ENCODE measurements at places on chromosomes 7 and 10. TPM values are rescaled to one million over a fixed set of nuclear protein-coding genes. Genes with fewer than 3 reads are reported as not detected.

The CNTNAP2 gene
- 0.41 TPM for total RNA-seq

The IFT22 gene
- total RNA-seq = 16.2 TPM

GRCh38 chr10:110093722-110094121, 85.9 kb downstream of the ADD3 start:
- no peak overlapping the region for H3K4me3 ChIP-seq
- DNase-seq = no peak
- H3K27me3 ChIP-seq = no peaks in the 10 kb centered on the region
- H3K27ac ChIP-seq = no peak overlapping the region
- H3K36me3 ChIP-seq = no peaks in the 10 kb centered on the region
- peaks cover 4% of the 10 kb centered on the region for H3K4me1 ChIP-seq

GRCh38 chr10:132397036-132397541, at the start of gene PWWP2B:
Gene PWWP2B (plus strand): TSS chr10:132397200. CDS start chr10:132397227, 27 bp downstream.
- H3K27me3 ChIP-seq = no peaks in the 10 kb centered on the region
- peak within 1 kb of the TSS; percentile 91 for H3K27ac ChIP-seq

DNA sequence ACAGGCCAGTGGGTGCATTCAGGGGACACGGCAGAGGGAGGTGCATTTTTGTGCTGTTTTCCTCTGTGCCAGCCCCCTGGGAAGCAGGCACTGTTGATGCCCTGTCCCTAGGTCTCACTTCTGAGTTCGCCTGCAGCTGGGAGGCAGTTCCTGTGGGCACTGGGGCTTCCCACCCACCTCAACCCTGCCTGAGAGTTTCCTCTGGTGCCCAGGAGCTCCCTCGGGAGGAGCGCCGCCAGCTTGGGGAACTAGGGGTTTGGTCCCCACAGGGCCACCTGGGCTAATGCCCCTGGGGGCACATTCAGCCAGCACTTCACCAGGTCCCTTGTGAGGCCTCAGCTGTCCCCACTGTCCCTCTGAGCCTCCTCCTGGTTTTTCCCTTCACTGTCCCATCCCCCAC, 178.2 kb upstream of the RHEB start:
- no peaks in the 10 kb centered on the region for H3K27me3 ChIP-seq
- no peak overlapping the region for H3K4me3 ChIP-seq
- H3K4me1 ChIP-seq = peaks cover 17% of the 10 kb centered on the region
- no peak for DNase-seq

DNA sequence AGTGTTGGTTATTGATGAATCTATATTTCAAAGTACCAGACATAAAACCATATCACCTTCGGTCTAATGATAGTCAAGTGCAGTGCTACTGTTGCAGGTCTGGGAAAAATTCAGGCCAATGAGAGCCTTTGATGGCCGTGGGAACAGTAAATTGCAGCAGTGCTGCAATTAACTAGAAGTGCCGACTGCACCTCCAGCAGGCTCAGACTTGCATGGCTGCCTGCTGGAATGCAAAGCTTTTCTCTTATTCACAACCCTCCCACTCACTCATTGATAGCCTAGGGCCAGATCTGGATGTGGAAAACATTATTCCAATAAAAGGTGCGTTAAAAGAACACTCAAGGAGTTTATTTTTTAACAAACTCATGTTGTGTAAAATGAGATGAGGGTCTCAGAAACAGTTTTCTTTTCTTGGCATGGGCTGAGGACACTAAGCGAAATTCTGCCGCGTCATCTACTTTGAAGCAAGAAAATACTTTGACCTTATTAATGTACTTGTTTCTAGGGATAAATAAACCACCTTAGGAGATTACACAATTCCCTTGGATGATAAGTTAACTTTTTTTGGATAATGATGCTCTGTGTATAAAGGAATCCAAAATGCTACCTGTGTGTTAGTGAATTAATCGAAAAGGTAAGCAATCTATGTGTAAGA, 17.1 kb downstream of the PLXDC2 start:
- H3K27ac ChIP-seq = no peak overlapping the region
- no peaks in the 10 kb centered on the region for H3K36me3 ChIP-seq
- no peaks in the 10 kb centered on the region for H3K27me3 ChIP-seq
- no peak for DNase-seq
- H3K4me1 ChIP-seq = peaks cover 10% of the 10 kb centered on the region
- no peak overlapping the region for H3K4me3 ChIP-seq

- no peak overlapping the region for H3K27ac ChIP-seq
- H3K36me3 ChIP-seq = peaks cover 100% of the 10 kb centered on the region
- no peak overlapping the region for H3K4me3 ChIP-seq
- H3K27me3 ChIP-seq = no peaks in the 10 kb centered on the region
These were observed 23.1 kb downstream of the KIF5B start for GRCh38 chr10:32033171-32033570.

The HOXA11 gene
- not detected for total RNA-seq

The ERVW-1 gene
- total RNA-seq = not detected

The CFAP46 gene
- 0.52 TPM for total RNA-seq

DNA sequence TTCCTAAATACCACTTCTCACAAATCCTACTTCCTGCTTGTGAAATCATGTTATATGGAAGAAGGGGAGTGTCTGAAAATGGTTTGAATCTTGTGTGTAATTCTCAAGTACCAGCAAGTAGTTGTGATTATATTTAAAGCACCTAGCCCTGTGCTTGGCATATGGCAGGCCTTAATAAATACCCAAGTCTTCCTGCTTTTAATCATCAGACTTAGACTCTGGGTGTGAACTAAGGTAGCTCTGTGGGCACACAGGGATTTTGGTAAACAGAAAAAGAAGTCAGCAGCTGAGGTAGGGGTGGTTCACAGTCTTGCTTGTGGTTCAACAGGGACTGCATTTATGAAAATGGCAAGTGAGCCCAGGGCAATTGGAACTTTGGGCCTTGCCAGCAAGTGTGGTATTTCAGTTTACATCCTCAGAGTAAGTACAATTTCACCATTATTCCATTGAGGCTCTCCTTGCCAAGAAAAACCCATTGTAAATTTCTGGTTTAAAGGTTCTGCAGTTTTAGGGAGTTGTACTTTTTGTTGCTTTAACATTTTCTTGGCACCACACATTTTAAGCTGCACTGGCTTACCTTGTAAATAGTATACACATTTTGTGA, 215.5 kb downstream of the AUTS2 start:
- peaks cover 14% of the 10 kb centered on the region for H3K4me1 ChIP-seq
- no peak overlapping the region for H3K4me3 ChIP-seq
- H3K36me3 ChIP-seq = no peaks in the 10 kb centered on the region
- H3K27ac ChIP-seq = no peak overlapping the region

The TBL2 gene
- total RNA-seq = 29.8 TPM

DNA sequence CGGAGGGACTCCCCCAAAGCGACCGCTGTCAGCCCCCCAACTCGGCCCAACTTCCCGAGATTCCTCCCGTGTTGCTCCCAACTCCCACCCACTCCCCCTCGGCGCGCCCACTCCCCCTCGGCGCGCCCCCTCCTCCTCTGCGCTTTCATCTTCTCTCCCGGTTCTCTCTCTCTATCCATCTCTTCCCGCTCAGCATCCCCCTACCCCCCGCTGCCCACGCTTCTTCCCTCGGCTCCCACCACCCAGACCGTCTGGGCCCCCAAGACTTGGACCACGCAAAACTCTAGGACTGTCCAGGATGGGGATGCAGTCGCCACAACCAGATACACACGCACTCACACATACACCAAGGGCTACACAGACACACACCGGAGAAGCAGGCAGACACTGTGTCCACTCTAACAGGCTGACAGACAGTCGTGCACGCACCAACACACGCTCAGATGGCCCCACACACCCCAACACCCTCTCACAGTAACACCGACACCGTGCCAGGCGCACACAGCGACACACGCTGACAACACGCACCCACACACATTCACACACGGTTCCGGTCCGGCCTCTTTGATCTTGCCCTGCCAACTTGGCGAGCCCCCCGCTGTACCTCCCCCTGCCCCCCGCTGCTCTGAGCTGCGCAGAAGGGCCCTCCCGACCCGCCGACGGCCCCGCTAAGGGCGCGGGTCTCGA, 1.1 kb downstream of the GRID1 start:
- DNase-seq = peak; percentile 60
- H3K27ac ChIP-seq = no peak overlapping the region
- peaks cover 53% of the 10 kb centered on the region for H3K27me3 ChIP-seq
- H3K4me3 ChIP-seq = peak overlapping the region; percentile 39
- no peaks in the 10 kb centered on the region for H3K36me3 ChIP-seq

DNA sequence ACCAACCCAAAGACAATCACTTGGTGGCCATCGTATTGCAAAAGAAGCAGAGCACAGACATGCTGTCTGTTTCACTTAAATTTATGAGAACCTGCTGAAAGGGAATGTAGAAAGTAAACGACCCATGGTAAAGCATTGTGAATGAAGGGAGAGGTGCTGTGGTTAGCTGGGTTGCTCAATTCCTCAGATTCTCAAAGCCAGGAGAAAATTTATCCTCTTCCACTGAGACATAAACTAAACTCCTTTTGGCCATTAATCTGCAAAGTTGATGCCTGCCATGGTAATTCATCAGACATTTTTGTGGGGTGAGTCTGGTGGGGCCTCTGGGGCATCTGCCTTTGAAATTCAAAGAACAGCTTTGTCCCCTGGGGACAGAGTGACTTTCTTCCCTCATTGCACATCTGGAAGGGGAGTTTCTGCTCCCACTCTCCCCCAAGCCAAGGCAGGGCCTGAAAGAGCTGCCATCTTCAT, 951.0 kb downstream of the LRMDA start:
- H3K27ac ChIP-seq = no peak overlapping the region
- no peaks in the 10 kb centered on the region for H3K27me3 ChIP-seq
- no peaks in the 10 kb centered on the region for H3K4me1 ChIP-seq
- no peak for DNase-seq

DNA sequence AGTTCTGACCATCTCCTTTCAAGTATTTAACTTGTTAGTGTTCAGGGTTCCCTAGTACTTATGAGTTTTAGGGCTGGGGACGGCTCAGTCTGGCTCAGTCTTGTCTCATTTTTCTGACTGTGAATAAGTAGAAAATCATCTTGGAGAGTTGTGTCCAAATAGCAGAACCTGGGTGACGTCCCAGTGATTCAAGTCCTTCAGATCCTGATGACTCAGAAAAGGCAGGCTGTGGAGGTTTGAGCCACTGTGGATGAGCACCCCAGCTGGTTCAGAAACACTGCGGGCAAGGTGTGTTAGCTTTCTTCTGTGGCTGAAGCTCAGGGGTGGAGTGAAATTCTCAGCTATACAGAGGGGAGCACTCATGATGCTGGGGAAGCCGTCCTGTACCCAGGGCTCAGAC, 154.4 kb upstream of the NPY start:
- no peaks in the 10 kb centered on the region for H3K36me3 ChIP-seq
- no peak overlapping the region for H3K4me3 ChIP-seq
- no peaks in the 10 kb centered on the region for H3K27me3 ChIP-seq
- no peak for DNase-seq
- H3K4me1 ChIP-seq = no peaks in the 10 kb centered on the region

GRCh38 chr7:132930881-132931280, 151.0 kb downstream of the CHCHD3 start:
- no peaks in the 10 kb centered on the region for H3K4me1 ChIP-seq
- no peaks in the 10 kb centered on the region for H3K27me3 ChIP-seq
- H3K27ac ChIP-seq = no peak overlapping the region
- H3K4me3 ChIP-seq = no peak overlapping the region

GRCh38 chr10:76291175-76291574, 859.8 kb downstream of the LRMDA start:
- no peaks in the 10 kb centered on the region for H3K4me1 ChIP-seq
- DNase-seq = no peak
- no peak overlapping the region for H3K4me3 ChIP-seq
- no peaks in the 10 kb centered on the region for H3K27me3 ChIP-seq
- H3K27ac ChIP-seq = no peak overlapping the region

DNA sequence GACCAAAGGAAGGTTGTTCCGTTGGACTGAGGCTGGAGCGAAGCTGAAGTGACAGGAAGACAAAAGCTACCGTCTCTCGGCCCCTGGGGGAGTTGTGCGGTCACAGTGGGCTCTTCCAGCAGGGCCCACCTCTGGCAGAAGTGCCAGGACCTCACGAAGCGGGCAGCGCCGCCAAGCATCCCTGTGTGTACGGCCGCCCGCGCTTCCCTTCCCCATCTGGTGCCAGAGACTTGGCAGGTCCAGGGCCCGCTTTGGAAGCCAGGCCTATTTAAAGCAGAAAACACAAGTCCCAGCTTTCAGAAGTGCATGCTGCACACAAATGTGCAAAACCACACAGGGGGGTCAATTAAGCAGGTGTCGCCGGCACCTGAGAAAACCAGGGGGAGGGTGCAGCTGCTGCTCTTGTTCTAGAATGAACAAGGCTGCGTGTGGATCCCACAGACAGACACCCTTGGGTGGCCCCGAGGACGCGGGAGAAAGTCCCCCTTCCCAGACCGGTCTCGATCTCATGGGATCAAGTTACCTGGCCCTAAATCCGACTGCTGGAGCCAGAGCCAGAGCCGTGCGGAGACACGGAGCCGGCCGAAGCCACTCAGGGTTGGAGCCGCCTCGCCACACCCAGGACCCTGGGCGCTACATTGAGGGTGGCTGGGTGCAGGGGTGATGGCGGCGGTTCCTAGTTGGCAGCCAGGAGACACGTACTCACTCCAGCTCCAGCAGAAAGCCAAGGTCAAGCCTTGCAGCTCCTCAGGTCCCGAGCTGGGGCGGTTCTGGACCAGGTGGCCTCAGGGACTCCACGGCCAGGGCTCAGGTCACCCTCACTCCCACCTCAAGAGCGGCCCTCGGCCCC, 51.8 kb upstream of the PPP2R2D start:
- H3K27me3 ChIP-seq = no peaks in the 10 kb centered on the region
- no peaks in the 10 kb centered on the region for H3K36me3 ChIP-seq
- no peak overlapping the region for H3K27ac ChIP-seq
- peak; percentile 61 for DNase-seq
- H3K4me1 ChIP-seq = no peaks in the 10 kb centered on the region
- no peak overlapping the region for H3K4me3 ChIP-seq

DNA sequence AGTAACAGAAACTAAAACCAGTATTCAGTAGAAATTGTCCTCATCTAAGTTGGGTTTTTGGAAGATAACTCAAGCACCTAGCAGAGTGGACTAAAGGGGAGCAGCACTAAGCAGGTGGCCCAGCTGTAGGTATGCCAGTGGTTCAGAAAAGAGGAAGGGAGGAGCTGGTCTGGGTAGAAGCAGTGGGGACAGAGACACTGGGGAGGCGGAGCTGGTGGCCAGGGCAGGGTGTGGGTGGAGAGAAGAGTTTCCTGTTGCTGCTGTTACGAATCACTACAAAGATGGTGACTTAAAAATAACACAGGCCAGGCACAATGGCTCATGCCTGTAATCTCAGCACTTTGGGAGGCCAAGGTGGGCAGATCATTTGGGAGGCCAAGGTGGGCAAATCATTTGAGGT, 136.2 kb downstream of the WDR11 start:
- DNase-seq = no peak
- H3K27me3 ChIP-seq = no peaks in the 10 kb centered on the region
- H3K27ac ChIP-seq = no peak overlapping the region
- H3K4me1 ChIP-seq = no peaks in the 10 kb centered on the region
- no peaks in the 10 kb centered on the region for H3K36me3 ChIP-seq

- H3K27ac ChIP-seq = peak overlapping the region; percentile 75
- H3K27me3 ChIP-seq = peaks cover 5% of the 10 kb centered on the region
- peaks cover 36% of the 10 kb centered on the region for H3K4me1 ChIP-seq
- no peaks in the 10 kb centered on the region for H3K36me3 ChIP-seq
- peak overlapping the region; percentile 66 for H3K4me3 ChIP-seq
- no peak for DNase-seq
These were observed 647 bp downstream of the PLAU start for GRCh38 chr10:73911553-73912004.

All from upper lobe of right lung (tissue), 1 donor.